Iris pigment epithelial cell (primary cell): ENCODE measurements at places on chromosomes 3 and 15.

DNA sequence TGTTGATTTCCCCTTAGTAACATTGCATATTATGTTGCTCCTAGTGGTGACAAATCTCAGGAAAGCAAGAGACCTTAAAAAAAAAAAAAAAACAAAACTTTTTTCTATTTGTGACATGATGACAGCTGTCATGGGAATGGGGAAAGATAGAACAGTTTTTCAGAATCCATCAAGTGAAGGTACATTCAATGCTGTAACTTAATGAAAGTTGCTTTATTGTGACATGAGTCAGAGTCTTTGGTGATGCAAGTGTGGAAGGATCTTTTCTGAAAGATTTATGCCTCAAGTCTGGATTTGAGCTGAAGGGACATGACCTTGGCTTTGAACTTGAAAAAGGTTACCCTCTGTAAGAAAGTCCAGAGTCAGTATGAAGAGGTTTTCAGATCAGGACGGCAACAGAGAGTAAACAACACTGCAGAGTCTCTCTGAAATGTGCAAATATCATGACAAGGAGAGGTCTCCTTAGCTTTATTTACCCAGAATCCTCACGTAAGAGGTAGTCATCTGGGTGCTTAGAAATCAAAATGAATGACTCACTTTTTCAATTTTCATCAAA, 424.7 kb downstream of the CNTN4 start:
- no peak for DNase-seq

GRCh38 chr3:152942366-152942765, 107.4 kb downstream of the P2RY1 start:
- DNase-seq = peak; percentile 1

- DNase-seq = peak; percentile 55
These were observed 44.1 kb downstream of the STARD5 start for GRCh38 chr15:81279621-81280485.

GRCh38 chr3:101383656-101384055, 63.3 kb upstream of the IMPG2 start:
- no peak for DNase-seq

DNA sequence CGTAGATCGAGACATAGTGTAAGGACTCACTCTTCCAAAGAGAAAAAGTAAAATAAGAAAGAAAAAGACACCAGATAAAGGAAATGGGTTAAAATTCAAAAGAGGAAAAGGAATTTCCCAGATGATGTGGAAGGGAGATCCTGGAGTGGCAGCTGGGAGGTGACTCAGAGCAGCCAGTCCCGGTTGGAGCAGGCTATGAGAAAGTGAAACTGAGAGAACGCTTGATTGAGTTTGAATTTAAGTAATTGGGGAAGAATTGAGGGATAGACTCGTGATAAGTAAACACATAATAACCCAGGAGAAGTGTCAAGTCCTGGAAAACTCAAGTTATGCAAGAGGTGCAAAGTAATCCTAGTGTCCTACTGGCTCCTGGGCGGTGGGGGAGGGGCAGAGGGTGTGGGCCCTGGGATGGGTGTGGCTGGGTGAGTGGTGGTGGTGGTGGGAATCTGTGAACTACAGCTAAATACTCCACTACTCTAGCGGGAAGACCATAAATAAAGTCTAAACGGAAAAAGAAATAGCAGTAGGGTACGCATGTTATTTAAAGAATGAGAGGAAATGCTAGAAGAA, 1.2 kb downstream of the PRR20G start:
- DNase-seq = peak; percentile 17

GRCh38 chr3:115790759-115791158, 167.4 kb downstream of the GAP43 start:
- DNase-seq = peak; percentile 99

DNA sequence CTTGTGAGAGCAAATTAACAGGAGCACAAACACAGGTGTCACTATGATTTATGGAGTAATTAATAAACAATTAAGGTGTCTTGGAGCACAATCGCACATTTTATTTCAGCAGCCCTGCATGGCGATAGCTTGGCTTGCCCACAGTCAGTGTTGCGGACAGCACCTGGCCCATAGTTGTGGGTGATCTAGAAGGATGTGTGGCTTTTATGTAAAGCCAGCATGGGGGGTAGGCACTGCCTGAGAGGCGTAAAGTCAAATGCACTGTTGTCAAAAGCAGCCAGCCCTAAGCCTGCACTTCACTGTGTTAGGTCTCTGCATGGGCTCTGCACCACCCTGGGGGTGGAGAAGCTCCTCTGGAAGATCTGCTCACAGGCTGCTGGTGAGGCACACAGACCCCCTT, 177.4 kb upstream of the PPP2R3A start:
- no peak for DNase-seq

DNA sequence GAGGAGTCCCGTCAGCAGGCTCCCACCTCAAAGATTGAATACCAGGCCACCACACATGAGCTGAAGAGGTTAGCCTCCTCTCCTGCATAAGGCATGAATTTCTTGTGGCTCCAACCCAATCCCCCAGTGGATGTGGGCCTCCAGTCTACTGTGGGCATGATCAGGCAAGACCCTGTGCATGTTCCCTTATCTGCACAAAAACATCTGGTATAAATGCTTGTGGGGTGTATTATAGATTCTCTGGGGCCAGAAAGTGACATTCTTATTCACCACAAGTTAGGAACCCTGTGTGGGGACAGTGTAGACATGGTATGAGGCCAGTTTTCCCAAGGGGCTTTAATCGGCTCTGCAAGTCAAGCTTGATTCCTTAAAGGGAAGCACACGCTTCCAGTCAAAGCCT, 18.2 kb upstream of the UBP1 start:
- DNase-seq = no peak

DNA sequence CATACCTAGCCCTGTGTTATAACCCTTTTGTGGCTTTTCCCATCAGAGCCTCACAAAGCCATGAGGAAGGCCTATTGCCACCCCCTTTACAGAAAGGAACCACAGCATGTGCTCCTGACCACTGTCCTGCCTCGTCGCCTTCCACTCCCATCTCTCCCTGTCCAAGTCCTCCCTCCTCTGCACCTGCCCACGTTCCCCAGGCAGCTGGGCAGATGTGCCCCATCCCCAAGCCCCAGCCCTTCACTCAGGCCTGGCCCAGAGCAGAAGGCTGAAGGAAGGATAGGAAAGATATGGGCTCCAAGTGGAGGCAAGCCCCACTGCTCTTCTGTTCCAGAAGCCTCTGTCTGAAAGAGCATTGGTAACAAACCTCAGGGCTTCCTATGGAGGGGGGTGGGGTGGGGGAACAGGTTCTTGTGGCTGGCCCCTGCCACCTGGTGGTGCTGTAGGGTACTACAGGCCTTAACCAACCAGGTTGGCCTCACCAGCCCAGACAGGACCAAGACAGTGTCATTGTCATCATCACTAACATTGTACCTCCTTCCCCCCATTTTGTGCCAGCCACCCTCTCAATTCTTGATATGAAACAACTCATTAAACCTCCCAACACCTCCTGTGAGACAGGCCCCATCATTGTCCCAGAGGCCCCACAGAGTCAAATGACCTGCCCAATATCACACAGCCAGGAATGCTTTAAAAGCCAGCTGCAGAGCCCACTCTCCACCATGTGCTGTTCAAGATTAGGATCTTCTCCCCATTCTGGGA, 10.0 kb downstream of the POC1A start:
- peak; percentile 79 for DNase-seq

GRCh38 chr3:132843851-132844553, 121.8 kb upstream of the NPHP3 start:
- DNase-seq = no peak

DNA sequence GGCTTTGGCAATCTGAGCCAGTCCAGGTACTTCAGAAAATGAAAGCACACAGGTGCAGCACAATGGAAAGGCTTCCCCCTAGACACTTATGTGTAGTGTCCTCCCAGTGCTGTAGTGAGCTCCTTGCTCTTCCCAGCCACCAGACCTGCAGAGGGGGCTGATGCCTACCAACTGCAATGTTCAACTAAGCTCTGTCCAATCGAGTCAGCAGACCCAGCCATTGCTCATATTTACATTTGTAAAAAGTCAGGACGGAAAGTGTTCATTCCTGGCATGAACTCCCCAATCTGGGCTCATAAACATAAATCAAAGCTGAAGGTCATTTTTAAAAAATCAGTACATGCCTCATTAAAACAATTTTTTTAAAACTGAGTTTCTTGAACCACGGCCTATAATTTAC, 73.0 kb downstream of the FOXP1 start:
- DNase-seq = peak; percentile 87

- DNase-seq = peak; percentile 14
These were observed 384.6 kb upstream of the RORA start for GRCh38 chr15:61613729-61614128.

- no peak for DNase-seq
These were observed 220.2 kb downstream of the SHQ1 start for GRCh38 chr3:72628065-72628464.

- DNase-seq = no peak
These were observed 29.6 kb downstream of the CD86 start for GRCh38 chr3:122084799-122085198.

DNA sequence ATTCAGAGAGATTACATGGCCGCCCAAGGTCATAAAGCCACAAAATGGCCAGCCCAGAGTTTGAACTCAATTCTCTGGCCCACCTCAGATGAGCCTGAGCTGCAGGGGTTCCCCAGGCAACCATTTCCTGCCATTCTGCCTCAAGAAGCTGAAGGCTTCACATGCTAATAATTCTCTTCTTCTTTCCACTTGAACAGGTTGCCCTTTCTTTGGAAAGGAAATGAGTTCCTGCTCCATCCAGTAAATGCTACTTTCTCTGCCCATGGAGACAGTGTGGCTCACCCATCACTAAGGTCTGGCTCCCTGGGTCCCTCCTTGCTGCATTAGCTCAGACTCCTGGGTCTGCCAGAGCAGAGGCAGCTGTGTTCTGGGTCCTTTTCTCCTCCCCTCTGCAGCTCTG, 48.2 kb downstream of the TRIM42 start:
- no peak for DNase-seq

DNA sequence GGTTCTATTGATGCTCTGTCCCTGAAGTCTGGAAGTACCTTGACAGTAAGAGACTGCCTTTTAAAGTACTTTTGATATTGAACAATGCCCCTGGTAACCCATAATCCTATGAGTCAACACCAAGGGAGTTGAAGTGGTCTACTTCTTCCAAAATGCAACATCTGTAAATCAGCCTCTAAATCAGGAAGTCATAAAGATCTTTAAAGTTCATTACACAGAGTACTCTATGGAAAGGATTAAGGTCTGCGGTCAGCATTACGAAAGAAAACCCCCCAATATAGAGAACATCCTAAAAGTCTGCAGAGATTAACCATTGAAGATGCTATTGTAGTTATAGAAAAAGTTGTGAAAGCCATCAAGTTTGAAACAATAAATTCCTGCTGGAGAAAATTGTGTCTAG, 52.7 kb upstream of the CMC1 start:
- DNase-seq = no peak

DNA sequence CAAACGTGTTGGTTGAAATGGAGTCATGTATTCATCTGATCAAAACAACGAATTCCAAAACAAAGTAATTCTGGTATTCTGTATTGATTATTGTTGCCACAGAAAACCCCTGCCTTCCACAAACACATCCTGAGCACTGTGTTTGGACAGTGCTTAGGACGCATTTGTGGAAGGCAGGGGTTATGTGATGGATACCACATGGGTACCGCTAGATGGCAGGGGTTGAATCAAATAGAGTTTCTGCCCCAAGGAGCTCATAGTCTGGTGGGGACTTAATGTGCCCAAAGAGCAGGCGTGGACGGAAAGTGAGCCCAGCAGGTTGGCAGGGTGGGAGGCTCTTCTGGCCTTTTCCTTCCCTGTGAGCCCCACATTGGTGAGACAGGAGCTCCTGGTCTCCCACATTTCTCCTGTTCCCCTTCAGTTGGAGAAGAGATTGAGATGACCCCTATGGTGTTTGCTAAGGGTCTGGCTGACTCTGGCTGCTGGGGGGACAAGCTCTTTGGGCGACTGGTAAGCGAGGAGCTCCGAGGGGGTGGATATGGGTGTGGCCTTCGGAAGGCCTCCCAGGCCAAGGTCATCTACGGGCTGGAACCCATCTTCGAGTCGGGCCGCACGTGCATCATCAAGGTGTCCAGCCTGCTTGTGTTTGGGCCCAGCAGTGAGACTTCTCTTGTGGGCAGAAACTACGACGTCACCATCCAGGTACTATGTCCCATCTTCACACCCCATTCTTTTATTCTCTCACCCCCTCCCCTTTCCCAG, 22.1 kb upstream of the SLC28A1 start:
- DNase-seq = no peak

DNA sequence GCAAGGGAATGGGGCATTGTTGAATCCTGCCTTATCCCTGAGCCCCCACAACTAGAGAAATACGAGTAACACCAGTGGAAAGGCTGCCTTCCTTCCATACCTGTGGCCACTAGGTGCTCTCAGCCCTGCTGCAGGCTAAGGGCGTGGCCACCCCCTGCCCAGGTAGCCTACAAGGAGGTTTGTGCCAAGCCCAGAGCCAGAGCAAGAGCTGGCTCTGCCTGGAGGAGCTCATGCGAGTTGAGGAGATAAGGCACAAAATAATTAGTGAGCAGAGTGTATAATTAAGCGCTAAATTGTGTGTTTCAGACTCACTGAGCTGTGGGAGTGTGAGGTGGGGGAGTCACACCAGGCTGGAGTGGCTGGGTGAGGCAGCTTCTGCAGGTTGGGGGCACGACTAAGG, 49.2 kb downstream of the TPRA1 start:
- DNase-seq = no peak

DNA sequence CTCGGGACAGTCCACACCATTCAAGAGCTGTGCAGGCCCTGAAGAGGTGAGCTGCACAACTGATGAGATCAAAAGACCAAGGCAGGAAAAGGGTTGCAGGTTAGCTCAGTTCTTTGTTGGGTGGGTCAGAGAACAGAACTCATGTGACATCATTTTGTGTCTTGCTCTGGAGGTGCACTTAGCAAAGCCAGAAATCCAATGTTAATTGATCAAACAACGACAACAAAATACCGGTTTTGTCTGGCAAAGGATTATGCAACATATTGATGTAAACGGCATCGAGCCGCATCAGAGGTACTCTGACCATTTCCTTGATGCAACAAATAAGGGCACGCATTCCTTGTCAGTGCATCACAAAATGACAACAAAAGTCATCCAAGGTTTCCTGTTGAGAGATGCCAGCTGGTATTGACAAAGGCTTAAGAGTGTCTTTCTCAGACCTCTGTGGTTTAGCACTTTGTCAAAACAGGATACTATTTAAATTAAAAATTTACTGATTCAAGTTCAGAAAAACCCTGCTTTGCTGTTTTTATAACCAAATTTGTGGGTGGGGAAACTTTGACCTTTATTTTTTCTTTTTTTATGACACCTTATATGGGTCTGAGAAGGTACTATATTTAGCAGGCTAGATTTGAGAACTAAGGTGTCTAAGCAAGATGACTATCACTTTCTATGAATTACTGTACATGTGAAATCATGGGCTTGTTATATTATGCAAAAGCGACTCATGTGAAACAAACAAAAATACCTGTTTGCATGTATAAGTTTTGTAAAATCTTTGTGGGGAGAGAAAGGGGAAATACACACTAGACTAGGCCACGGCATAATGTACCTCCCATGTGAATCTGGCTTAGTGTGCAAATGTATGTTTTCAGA, 496.1 kb downstream of the FOXP1 start:
- DNase-seq = peak; percentile 86

DNA sequence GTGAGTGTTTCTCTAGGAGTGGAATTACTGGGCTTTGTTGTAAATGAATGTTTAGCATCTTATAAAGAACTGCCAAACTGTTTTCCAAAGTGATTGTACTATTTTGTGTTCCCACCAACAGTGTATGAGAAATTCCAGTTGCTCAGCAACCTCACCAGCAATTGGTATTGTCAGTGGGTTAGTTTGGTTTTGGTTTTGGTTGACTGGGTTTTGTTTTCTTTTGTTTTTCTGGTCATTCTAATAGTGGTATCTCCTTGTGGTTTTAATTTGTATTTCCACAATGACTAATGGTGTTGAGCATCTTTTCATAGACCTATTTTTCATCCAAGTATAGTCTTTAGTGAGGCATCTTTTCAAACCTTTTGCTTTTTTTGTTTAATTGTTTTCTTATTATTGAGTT, 27.1 kb downstream of the FILIP1L start:
- peak; percentile 73 for DNase-seq
